Activated CD8-positive, alpha-beta T cell treated with anti-CD3 and anti-CD28 coated beads, Interleukin-2, amount 10 ng/mL, durations not matched to agents 7 days and 5 days (primary cell): ENCODE measurements at places on chromosomes 2 and 18.

DNA sequence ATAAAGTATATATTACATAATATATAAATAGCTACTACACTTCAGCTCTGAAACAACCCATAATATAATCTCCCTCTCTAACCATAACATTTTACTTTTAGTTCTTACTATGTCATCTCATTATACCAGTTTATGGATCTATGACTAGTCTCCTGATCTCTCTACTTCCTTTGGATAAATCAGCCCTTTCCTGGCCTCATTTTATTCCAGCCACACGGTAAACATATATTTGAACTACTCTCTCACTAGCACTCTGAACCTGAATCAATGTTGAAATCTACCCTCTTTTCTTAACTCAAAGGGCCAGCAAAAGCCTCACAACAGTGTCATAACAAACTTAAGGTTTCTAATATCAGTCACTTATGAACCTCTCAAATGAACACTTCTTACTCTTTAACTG is 62.6 kb downstream of the BAZ2B start:
- H3K27ac ChIP-seq, result no peak overlapping the region
- H3K4me1 ChIP-seq, result no peaks in the 10 kb centered on the region
- no peak for DNase-seq
- no peaks in the 10 kb centered on the region for H3K27me3 ChIP-seq
- no peaks in the 10 kb centered on the region for H3K36me3 ChIP-seq

- H3K36me3 ChIP-seq, result no peaks in the 10 kb centered on the region
- H3K4me3 ChIP-seq, result no peak overlapping the region
- no peak overlapping the region for H3K27ac ChIP-seq
- no peak for DNase-seq
- H3K27me3 ChIP-seq, result no peaks in the 10 kb centered on the region
Observed at GRCh38 chr18:75783566-75784281, 356.2 kb upstream of the SMIM21 start.

GRCh38 chr2:45889053-45889452 is 237.6 kb downstream of the PRKCE start:
- no peak overlapping the region for H3K4me3 ChIP-seq
- H3K27me3 ChIP-seq, result no peaks in the 10 kb centered on the region
- no peak overlapping the region for H3K27ac ChIP-seq
- peaks cover 48% of the 10 kb centered on the region for H3K4me1 ChIP-seq
- no peaks in the 10 kb centered on the region for H3K36me3 ChIP-seq

DNA sequence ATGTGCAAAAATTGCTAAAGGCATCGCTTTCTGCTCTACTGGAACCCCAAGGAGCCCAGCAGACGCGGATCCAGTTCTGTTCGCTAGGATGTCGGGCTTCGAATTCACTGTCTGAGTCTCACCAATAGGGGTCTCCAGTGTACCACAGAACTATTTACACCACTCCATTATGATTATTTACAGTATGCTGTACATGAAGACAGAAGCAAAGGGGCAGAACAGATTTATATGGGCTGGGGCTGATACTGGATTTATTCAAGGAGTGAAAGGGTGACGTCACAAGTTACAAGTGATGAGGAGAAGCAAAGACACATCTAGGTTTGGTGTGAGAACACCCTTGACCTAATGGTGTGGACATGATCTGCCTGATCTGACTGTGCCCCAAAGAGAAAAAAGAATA is 185.3 kb upstream of the ATP5MC3 start:
- no peak overlapping the region for H3K4me3 ChIP-seq
- H3K27ac ChIP-seq, result no peak overlapping the region
- peaks cover 22% of the 10 kb centered on the region for H3K27me3 ChIP-seq
